Lower leg skin (tissue), 4 donors: ENCODE measurements at places on chromosomes 2 and 18.

- no peak for DNase-seq
These were observed 111.7 kb upstream of the SETBP1 start for GRCh38 chr18:44568986-44569385.

GRCh38 chr2:42967959-42968674, 175.7 kb upstream of the HAAO start:
- DNase-seq: peak; percentile 96

DNA sequence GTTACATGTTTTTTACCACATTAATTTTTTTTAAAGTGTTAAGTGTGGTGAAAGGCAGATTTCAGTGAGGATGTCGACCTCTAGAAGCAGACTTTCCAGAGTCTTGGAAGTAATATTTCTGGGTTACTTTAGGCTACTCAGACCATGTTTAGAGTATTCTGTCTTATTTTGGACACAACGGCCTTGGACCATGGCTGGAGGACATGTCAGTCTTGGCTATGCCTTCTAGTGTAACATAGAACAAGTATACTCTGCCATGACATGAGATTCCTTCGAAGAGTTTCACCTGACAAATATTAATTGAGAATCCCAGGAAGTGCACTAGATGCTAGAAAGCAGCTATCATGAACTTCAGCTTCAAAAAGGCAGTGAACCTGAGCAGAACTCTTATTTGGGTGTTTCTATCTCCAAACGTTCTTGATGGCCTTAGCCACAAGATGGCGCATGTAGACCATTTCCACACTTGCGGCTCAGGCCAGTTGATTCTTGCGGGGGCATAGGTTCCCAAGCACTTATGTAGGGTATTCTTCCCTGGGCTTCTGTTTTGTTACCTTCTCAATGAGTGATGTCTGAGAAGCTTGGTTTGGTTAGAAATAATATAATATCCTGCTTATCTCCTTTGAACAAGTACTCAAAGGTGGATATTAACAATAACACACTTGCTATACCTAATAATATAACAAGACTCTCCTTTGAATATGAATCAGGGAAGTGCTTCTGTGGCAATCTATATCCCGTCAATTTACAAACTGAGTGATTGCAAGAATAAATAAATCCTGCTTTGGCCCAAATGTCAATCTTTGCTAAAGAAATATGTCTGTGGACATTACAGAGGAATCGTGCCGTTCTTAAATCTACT, 62.0 kb downstream of the CACNB4 start:
- peak; percentile 61 for DNase-seq

- no peak for DNase-seq
These were observed 82.1 kb downstream of the BIN1 start for GRCh38 chr2:127024769-127025358.

GRCh38 chr2:96608469-96609455, 29.4 kb downstream of the KANSL3 start:
- DNase-seq: no peak

DNA sequence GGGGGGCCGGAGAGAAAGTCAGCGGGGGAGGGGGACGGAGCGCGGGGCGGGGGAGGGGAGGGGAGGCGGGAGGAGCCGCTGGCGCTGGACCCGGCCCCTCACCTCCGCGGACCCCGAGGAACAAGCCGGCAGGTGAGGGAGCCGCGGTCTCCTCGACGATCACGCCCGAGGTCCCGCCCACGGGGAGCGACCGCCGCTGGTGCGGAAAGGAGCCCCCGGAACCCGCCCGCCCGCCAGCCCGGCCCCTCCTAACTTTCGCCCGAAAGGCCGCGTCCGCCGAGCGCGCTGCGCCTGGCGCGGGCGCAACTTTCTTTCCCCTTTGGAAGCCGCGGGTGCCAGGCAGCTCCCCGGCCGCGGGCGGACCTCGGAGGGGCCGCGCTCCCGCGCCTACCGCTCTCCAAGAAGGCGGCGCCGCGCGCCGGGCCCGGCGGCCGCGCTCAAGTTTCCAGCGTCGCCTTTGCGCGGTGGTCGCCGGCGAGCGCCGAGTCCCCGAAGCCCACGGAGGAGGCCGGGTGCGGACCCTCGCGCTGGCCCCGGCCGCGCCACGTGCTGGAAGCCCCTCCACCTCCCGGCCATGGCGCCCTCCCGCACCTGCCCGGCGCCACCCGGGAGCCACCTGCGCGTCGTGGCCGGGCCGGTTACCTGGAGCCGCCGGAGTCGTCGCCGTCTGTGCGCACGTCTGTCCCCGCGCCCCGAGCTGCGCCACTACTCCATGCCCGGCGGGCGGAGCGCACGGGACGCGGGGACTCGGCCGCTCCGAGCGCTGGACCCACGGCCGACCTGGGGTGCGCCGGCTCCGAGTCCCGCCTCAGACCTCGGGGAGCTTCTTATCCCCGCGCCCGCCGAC, at the start of gene ALKAL2:
Gene ALKAL2 (minus strand): TSS at position 181 of the 847 bp plus-strand sequence. CDS start 256 bp downstream, outside the sequence.
- DNase-seq: no peak

DNA sequence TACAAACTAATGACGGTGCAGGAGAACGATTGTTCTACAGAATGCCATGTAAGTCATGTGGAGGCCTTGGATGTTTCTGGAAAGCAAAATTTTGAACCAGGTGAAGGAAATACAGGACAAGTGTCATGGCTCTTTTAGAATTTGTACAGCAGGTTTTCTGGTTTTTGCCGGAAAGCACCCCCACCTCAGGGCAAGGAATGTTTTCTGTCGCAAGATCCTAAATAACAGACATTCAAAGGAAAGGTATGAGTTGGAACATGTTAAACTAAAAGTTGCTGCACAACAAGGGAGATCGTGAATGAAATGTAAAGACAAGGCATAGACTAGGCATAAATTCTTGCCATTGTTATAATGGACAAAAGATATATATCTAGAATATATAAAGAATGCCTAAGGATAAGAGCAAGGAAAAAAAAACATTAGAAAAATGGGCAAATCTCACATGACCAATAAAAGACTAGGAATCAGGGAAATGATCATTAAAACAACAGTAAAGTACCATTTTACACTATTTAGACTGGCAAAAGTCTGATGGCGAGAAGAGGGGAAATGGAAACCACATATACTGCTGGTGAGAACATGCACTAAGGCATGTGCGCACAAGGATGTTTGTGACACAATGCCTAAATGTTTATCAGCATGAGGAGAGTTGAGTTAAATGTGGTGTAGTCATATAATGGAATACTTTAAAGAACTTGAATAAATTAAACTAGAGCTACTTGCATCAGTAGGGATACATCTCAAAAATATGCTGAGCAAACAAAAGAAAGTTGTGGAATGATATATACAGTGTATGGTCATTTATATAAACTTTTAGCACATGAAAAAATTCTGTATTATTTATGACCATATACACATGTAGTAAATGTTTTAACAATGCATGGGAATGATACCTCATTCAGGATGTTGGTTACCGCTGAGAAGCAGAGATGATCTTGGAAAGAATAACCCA, 127.0 kb downstream of the EML6 start:
- no peak for DNase-seq

DNA sequence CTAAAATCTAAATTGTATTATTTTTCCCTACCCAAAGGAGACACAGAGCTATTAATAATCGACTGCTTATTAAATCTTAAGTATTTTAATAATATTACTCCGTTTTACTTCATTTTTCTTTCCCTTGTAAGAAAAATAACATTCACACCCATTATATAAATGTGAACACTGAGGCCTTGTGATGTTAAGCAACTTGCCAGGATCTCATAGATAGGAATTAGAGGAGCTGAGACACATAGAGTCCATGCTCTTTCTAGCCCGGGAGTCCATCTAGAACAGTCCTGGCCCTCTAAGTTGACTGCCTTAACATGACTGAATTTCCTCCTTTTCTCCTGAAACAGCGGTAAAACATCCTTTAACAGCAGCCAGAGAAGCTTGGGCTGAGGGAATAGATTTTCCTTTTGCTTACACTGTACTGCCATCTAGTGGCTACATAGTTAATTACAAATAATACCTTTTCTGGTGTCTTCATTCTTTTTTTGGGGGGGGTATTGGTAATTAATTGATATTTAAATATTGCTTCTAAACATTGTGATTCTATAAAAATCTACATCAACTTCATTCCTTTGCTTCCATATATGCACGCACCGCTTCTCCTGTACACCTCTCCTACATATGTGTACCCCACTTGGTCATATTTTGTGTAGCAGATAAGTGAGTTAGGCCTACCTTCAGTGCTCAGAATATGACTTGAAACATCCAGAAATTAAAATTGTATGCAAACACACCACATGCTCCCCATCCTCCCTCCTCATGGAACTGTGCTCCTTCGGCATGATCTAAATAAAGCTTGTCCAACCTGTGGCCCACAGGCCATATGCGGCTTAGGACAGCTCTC, 125.8 kb upstream of the HNMT start:
- DNase-seq: no peak
